ENCODE measurements at places on chromosomes 5 and 9.

GRCh38 chr5:153711755-153712154 lies 221.3 kb downstream of the GRIA1 start:
- DNase-seq, result no peak

GRCh38 chr5:134226441-134227192 lies 744 bp upstream of the PPP2CA start:
- no peak for DNase-seq

DNA sequence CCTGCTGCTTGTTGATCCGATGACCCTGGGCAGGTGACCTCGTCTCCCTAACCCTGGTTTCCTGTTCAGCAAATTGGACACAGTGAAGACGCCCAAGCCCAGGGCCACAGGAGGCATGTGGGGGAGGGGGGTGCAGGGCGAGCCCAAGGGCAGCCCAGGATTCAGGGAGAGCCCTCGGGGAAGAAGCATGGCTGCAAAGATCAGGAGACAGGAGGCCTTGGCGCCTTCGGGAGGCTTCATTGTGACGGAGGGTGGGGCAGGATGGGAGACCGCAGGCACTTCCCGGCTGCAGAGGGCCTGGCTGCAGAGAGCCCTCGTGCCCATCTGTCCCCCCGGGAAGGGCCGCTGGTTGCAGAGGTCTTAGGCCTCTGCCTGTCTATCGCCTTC lies 6.2 kb downstream of the ASS1 start:
- no peak for DNase-seq

DNA sequence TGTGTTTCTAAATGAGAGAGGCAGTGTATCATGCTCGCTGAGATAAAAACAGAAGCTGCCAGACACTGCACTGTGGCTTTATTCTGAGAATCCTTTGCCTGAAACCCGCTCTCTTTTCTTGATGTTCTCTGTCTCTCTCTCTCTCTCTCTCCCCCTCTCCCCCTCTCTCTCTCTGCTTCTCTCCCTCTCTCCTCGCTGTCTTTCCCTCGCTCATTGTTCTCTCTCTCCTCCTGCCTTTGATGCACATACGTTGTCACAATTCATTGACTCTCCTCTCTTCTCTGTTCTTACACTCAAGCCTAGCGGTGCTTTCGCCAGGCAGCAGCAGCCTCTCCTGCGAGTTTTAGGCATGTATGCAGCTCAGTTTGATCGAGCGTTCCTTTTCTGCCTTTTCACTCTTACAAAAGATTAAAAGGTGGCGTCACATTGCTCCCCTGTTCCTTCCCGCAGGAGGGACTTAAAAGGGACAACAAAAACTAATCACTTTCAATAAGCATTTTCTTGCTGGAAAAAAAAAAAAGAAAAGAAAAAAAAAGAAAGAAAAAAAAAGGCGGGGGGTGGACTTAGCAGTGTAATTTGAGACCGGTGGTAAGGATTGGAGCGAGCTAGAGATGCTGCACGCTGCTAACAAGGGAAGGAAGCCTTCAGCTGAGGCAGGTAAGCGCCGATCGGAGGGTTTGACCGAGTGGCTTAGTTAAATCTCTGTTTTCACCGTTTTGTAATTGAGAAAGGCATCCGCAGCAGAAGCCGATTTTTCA lies 717.9 kb upstream of the WWC1 start:
- no peak for DNase-seq

DNA sequence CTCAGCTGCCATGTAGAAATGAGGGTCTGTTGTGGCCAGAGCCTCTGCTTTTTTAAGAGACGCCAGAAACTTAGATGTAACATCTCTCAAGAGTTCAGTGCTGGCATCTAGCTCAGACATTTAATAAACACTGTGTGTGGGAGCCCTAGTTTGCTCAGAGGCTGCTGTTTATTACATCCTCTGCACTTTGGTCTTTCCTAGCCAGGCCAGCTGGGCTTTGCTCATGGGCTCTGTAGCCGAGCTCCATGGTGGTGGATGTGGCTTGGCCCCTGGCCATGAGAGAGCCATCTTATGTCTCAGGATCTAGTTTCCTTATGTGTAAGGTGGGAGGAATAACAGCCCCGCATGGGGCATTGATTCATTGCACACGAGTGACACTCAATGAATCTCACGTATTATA lies 30.0 kb downstream of the ARHGEF37 start:
- no peak for DNase-seq

DNA sequence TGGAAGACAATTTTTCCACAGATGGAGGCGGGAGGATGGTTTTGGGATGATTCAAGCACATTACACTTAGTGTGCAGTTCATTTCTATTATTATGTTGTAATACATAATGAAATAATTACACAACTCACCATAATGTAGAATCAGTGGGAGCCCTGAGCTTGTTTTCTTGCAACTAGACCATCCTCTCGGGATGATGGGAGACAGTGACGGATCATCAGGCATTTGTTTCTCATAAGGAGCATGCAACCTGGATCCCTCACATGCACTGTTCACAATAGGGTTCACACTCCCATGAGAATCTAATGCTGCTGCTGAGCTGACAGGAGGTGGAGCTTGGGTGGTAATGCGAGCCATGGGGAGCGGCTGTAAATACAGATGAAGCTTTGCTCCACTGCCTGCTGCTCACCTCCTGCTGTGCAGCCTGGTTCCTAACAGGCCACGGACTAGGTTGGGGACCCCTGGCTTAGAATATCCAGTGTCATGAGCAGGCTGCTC lies 1.6 kb downstream of the STKLD1 start:
- no peak for DNase-seq

- DNase-seq, result no peak
Observed at GRCh38 chr5:76701298-76701697, 14.6 kb upstream of the F2R start.

DNA sequence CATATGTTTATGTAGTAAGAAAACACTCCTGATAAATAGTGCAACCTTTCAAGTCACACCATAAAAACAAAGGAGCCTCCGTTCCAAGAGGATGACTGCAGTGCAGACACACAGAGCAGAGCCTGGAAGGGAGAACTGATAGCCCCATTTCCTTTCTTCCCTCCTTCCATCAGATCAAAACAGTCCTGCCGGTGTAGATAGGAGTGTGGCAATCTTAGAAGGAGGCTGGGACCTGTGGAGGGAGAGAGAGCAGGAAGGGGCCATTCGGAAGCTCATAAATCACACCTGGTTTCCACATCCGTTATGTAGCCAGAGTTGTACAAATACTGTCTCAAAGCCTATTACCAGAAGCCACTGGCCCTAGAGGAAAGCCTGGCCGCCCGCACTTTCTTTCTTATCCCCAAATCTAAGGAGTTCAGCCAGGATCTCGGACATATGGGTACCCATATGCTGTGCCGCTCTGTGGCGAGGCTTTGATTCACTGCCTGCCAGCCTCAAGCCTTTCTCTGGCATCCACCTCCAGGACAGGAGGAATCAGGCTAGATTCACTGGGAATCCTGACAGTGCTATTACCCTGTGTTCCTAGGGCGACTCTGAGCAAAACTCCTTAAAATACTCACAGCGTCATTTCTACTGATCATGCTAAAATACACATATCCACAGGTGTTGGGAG lies 26.9 kb downstream of the DAP start:
- no peak for DNase-seq

GRCh38 chr9:2576631-2577030 lies 45.0 kb upstream of the VLDLR start:
- no peak for DNase-seq

GRCh38 chr9:127159949-127160610 lies 37.6 kb upstream of the ANGPTL2 start:
- DNase-seq, result no peak

DNA sequence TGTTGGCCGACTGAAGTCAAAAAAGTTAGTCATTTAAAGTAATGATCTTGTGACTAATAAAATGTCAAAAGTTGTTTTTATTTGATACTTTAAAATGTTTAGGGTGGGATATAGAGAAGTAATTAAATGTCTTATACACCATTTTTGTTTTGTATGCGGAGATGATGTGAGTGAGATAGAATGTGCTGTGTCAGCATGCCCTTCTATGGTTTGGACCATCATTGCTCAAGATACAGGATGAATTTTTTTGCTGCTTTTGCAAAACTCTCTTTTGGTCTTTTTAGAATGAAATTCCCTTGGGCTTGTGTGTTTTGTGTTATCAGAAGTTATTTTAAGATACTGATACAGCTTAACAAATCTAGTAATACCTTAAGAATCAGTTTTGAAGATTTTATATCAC lies 12.5 kb downstream of the SRFBP1 start:
- no peak for DNase-seq

DNA sequence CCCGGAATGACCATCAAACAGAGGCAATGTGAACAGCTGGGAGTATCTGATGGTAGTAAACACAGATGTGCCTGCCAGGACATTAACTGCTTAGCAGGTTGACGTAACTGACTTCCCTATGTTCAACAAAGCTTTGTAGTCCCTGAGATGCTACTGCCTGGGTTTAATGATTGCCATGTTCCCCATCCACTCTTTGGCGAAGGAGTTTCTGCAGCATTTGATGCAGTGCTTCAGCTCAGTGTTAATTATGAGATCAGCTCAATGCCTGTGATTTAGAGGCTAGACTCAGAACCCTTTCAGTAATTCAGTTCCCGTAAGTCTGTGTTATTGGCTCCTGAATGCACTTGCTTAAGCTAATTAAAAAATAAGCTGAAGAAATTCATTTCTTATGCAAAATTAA lies 547.3 kb upstream of the ZNF608 start:
- no peak for DNase-seq

GRCh38 chr9:27785714-27786100 lies 212.4 kb upstream of the C9orf72 start:
- no peak for DNase-seq

DNA sequence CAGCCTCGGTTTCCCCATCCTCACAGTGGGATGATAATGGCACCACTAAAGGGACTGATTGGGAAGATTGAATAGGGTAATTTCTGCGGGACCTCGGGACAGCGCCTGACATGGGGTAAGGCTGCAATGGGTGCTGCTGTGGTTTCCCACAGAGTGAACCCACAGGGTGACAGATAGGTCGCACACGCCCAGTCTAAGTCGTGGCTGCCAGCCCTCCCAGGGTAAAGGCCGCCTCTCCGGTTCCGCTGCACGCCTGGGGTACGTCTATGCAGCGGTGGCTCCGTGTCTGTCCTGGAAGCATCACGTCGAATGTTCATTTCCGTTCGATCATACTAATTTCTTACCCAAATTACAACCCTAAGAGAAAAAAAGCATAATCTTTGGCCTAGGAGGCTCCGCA lies 631 bp downstream of the CFAP77 start:
- DNase-seq, result no peak

DNA sequence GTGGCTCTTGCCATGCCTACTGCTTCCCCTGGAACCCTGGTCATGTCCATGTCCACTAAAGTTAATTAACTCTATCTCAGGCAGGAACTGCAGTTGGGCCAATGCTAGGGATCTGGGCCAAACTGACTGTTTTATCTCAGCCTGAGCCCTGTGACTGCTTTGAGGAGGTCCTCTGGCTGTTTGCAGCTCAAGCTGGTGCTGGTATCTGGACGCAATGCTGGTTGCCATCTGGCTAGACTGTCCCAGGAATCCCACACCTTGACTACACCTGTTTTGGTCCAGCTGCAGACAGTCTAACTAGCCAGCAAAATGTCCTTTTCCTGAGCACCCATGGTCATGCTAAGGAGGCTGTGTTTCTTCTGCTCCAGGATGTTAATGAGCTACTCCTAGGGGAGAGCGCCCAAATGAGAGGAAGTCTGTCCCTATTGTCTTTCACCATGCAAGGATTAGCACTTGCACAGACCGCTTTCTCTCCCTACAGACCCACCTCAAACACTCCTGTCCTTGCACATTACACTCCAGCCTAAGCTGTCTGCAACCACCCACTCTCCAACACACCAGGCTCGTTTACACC lies 251.0 kb downstream of the SH3GL2 start:
- no peak for DNase-seq

DNA sequence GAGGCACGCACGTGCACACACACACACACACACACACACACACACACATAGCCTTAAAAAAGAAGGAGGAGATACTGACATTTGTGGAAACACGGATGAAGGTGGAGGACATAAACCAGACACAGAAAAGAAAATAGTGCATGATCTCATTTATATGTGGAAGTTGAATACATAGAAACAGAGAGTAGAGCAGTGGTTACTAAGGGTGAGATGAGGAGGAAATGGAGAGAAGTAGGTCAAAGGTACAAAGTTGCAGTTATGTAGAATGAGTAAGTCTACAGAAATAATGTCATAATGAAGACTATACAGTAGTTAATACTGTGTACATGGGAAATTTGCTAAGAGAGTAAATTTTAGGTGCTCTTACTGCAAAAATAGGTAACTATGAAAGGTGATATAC lies 412.2 kb upstream of the CDH9 start:
- no peak for DNase-seq

DNA sequence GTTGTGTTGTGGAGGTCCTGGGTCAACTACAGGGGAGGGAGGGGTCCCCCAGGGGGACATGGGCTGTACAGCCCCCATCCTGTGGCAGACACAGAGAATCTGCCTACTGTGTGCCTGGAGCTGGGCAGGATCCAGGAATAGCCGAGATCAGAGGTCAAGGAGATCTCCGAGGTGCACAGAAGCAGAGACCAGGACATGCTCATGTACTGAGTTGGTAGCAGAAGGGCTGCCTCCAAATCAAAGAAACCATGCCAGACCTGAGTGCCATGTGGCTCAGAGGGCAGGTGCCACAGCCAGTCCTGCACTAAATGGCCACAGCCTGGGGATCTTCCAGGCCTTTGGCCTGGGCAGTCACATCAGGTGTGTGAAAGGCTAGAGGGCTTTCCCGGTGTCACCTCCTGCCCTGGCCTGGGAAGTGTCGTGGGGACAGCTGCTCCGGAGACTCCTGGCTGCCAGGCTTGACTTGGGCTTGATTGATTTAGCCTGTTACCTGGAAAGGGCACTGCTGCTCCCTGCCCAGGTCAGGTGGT lies 27.8 kb downstream of the GSN start:
- DNase-seq, result no peak

DNA sequence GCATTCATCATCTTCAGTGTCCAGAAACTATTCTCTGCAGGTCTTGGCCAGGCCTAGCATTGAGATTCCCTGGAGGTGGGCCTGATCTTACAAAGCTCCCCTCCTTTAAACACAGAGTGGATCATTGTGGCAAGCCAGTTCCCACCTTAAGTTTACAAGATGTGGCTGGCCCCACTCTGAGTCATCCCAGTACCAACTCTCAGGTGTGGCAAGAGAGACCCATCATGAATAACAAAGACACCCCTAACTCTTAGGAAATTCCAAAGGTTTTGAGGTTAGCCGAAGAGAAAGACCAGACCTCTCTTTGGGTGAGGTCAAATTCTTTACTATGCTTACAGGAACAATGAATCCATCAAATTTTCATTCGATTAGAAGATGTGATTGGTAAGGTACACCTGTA lies 78.2 kb downstream of the RFK start:
- no peak for DNase-seq

- peak; percentile 47 for DNase-seq
Observed at GRCh38 chr5:173615884-173616576, 420 bp downstream of the BOD1 start.

GRCh38 chr5:125560476-125561225 lies 814.2 kb upstream of the ZNF608 start:
- DNase-seq, result no peak

- no peak for DNase-seq
Observed at GRCh38 chr5:126516133-126516532, 78.9 kb downstream of the ALDH7A1 start.

GRCh38 chr9:114899995-114900394 lies 30.4 kb downstream of the TNFSF8 start:
- DNase-seq, result no peak

Data from activated CD4-positive, alpha-beta T cell treated with anti-CD3 and anti-CD28 coated beads, Interleukin-2, amount 50 U/mL, for 24 hours (primary cell).